NCI-H524 (cell line): ENCODE measurements at places on chromosomes 2 and 18.

GRCh38 chr2:117818921-117819320 lies 4.4 kb downstream of the DDX18 start:
- DNase-seq: no peak

GRCh38 chr18:657311-658000 lies at the start of gene TYMS:
TYMS (plus strand) TSS chr18:657653; CDS start chr18:657743, 90 bp downstream.
- DNase-seq: peak; percentile 67

GRCh38 chr2:24720310-24720709 lies 72.9 kb downstream of the PTRHD1 start:
- DNase-seq: no peak

DNA sequence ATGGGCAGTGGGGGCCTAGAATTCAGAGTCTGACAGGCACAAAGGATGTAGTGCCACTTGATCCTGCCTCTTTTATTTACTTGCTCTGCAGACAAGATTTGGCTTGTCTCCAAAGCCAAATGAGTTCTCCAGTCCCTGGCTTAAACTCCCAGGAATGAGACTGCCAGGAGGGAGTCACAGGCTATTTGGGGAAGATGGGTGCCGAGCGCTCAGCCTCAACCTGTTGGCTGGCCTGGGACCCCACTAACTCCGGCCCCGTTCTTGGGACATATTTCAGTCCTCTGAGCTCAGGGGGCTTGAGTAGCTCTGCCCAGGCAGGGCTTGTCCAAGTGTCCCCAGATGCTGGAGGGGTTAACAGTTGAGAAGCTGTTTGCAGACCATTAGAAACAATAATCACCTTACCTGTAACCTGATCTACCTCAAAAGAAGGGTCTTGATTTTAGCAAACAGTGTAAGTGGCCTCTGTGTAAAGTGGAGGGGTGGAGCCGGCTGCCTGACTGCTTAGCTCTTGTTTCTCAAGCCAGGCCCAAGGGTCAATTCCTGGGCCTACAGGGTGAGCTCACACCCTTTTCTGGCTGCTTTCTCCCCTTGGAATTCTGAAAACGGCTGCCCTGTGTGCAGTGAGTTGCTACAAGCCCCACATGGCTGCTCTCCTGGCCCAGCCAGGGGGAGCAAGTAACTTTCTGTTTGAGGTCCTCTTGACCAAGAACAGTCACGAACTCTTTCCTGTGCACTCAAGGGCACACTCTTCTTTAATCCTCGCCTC lies 27.1 kb upstream of the FZD5 start:
- DNase-seq: peak; percentile 67

GRCh38 chr2:174952607-174953006 lies 52.6 kb downstream of the CHN1 start:
- no peak for DNase-seq
